ENCODE measurements at places on chromosomes 4 and X. TPM values are rescaled to one million over a fixed set of nuclear protein-coding genes. Genes with fewer than 3 reads are reported as not detected.

Gene RAI2
- 0.72 TPM for total RNA-seq

Gene FGF13
- 17.1 TPM for total RNA-seq

Gene SHOX
- total RNA-seq = 0.18 TPM

Gene MAPK10
- total RNA-seq = 4.6 TPM

Gene GIMD1
- total RNA-seq = not detected
